ENCODE measurements at places on chromosomes 6 and 20. TPM values are rescaled to one million over a fixed set of nuclear protein-coding genes. Genes with fewer than 3 reads are reported as not detected.

SLC22A7 gene
- not detected for total RNA-seq

SYNDIG1 gene
- 3.2 TPM for total RNA-seq

C20orf202 gene
- total RNA-seq: not detected

TUBB1 gene
- total RNA-seq: not detected

CABLES2 gene
- total RNA-seq: 1.8 TPM

FAM209B gene
- not detected for total RNA-seq

CFAP61 gene
- total RNA-seq: not detected

LY6G6D gene
- total RNA-seq: not detected

PCSK2 gene
- total RNA-seq: not detected

HAO1 gene
- not detected for total RNA-seq

DNA sequence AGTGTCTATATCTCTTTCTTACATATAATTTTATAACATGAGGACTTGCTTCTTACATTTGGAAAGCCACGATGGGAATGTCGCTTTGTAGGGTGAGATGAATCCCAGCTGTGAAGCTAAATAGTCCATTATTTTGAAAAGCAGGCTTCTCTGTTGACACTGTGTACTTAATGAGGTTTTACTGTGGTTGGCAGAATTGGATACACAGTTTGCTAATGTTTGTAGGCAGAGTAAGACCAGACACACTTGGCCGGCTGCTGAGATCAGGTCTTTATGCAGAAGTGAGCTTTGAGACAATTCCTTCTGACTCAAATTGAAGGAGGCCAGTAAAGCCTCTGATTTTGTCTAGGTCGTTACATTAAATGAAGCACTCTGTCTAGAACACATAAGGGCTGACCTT is 93.0 kb downstream of the NDUFAF5 start:
- no peak overlapping the region for H3K27ac ChIP-seq
- no peak overlapping the region for H3K4me3 ChIP-seq
- no peaks in the 10 kb centered on the region for H3K36me3 ChIP-seq
- no peak for DNase-seq
- no peaks in the 10 kb centered on the region for H3K27me3 ChIP-seq

DNA sequence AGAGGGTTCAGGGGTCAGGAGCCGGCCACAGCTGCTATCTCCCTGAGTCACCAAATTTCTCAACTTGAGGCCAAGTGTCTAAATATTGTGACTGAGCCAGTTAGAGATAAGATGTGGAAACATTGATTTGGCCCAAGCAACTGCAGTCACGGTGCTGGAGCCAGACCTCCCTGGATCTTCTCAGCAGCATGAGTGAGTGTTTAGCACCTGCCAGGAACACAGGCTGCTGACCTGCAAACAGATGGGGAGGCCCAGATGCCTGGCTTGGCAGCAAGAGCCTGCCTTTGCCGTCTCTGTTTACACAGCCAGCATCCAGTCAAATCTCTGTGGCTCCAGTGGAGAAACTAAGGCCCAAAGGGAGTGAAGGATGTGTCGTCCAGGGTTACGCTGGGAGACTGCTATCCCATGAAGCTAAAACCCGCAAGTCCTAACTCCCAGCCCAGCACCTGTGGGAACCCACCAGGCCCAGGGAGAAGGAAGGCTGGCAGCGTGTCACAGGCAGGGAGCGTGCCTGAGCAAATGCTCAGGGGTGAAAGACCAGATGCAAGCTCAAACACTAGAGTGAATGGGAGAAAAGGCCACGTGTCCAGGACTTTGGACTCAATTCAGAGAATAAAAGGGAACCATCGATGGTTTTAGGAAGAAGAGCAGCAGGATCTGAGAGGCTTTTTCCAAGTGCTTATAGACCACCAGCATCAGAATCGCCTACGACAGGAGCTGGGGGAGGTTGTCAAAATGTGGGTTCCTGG is 15.9 kb upstream of the PTGIS start:
- no peaks in the 10 kb centered on the region for H3K27me3 ChIP-seq
- no peaks in the 10 kb centered on the region for H3K36me3 ChIP-seq
- peaks cover 67% of the 10 kb centered on the region for H3K4me1 ChIP-seq
- H3K4me3 ChIP-seq: no peak overlapping the region
- peak; percentile 78 for DNase-seq
- peak overlapping the region; percentile 36 for H3K27ac ChIP-seq

- H3K4me3 ChIP-seq: no peak overlapping the region
- no peak for DNase-seq
- H3K4me1 ChIP-seq: no peaks in the 10 kb centered on the region
- peaks cover 10% of the 10 kb centered on the region for H3K27me3 ChIP-seq
- H3K27ac ChIP-seq: no peak overlapping the region
- no peaks in the 10 kb centered on the region for H3K36me3 ChIP-seq
These were observed 15.2 kb downstream of the CDH22 start for GRCh38 chr20:46293084-46293483.

DNA sequence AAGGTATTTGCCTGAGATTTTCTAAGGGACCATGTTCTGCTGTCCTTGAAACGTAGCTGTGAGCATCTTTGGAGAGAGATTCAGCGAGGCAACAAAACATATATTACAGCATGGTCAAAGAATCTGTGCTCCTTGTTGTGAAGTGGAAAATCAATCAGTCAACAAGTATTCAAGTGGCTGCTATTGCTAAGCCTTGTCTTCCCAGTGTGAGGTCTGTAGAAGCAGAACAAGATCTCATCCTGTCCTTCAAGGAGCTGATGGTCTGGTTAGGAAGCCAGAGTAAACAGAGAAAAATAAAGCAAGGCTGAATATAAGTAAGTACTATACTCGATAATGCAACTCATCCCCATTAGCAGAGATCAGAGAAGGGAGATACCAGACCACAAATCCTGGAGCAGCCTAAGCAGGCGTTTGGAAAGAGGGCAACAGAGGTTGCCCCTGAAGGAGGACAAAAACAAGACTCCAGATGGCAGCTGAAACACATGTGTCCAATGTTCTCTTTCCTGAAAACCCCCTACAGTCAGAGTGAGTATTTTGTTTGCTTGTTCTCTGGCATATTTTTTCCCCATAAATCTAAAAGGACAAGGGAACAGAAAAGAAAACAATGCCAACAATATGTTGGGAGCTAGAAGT is 392.0 kb downstream of the SYNE1 start:
- no peaks in the 10 kb centered on the region for H3K27me3 ChIP-seq
- DNase-seq: no peak
- H3K27ac ChIP-seq: no peak overlapping the region
- no peak overlapping the region for H3K4me3 ChIP-seq

DNA sequence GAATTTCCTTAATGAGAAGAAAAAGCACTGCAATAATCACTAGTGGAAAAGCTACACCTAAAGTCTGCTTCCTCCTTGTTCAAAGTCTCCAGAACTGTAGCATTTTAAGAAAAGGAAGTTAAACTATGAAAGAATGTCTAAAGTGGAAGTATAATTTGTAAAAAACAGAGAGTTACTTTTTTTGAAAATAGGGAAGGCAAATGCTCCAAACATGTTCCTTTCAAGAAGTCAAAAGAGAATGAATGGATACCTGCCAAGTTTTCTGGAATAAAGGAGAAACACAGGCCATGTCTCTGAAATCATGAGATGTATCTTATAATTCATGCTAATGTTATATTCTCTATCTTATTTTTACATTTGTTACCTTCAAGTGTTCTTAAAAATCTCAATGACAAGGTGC is 60.7 kb upstream of the ADGRG6 start:
- H3K4me3 ChIP-seq: no peak overlapping the region
- no peak overlapping the region for H3K27ac ChIP-seq
- H3K27me3 ChIP-seq: no peaks in the 10 kb centered on the region
- no peaks in the 10 kb centered on the region for H3K4me1 ChIP-seq

GRCh38 chr20:56328861-56329260 is 29.9 kb upstream of the FAM210B start:
- H3K36me3 ChIP-seq: no peaks in the 10 kb centered on the region
- no peak for DNase-seq
- H3K27ac ChIP-seq: no peak overlapping the region
- no peaks in the 10 kb centered on the region for H3K4me1 ChIP-seq

GRCh38 chr6:8131265-8131897 is 29.0 kb upstream of the EEF1E1 start:
- no peaks in the 10 kb centered on the region for H3K36me3 ChIP-seq
- H3K27ac ChIP-seq: no peak overlapping the region
- peaks cover 2% of the 10 kb centered on the region for H3K27me3 ChIP-seq
- no peak overlapping the region for H3K4me3 ChIP-seq

DNA sequence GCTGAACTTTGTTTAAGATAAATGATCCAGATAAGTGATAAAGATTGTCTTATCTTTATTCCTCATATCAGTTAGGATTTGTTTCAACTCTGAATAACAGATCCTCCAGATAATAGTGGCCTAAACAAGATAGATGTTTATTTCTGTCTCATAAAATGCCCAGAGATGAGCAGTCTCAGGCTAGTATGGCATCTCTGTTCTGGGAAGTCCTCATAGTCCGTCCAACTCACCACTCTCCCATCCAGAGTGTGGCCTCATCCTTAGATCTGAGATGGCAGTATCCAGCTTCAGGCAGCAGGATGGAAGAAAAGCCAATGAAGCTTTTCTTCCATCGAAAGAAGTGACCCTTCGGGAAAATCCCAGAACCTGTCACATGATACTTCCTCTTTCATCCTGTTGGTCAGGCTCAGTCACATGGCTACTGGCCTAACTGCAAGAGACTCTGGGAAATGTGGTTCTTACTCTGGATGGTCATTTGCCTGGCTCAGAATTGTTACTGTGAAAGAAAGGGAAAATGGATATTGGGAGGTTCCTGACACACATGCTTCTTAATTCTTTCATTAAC is 29.4 kb upstream of the TAGAP start:
- no peak overlapping the region for H3K27ac ChIP-seq
- no peak for DNase-seq
- no peaks in the 10 kb centered on the region for H3K36me3 ChIP-seq

- H3K27me3 ChIP-seq: no peaks in the 10 kb centered on the region
- H3K27ac ChIP-seq: no peak overlapping the region
- no peaks in the 10 kb centered on the region for H3K36me3 ChIP-seq
- H3K4me3 ChIP-seq: no peak overlapping the region
- H3K4me1 ChIP-seq: no peaks in the 10 kb centered on the region
- no peak for DNase-seq
These were observed 164.1 kb downstream of the FRK start for GRCh38 chr6:115896538-115897129.

- peaks cover 25% of the 10 kb centered on the region for H3K4me1 ChIP-seq
- H3K36me3 ChIP-seq: no peaks in the 10 kb centered on the region
- H3K27me3 ChIP-seq: no peaks in the 10 kb centered on the region
- H3K27ac ChIP-seq: no peak overlapping the region
- DNase-seq: no peak
These were observed 808.1 kb downstream of the MAFB start for GRCh38 chr20:39880890-39881289.

DNA sequence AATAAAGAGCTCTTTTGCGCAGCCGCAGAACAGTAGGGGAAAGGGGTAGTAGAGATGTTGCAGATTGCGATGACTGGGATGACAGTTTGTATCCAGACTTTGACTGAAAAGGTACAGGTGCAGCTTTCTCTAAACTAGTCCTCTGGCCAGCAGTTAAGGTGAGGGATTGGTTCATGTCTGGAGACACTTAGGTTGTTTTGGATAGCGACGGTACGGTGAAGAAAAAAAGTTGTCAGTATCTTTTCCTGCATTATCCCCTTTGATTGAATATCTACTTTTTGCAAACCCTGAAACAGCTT is 537 bp downstream of the PRR3 start:
- peak overlapping the region; percentile 98 for H3K27ac ChIP-seq
- peaks cover 38% of the 10 kb centered on the region for H3K36me3 ChIP-seq
- peaks cover 18% of the 10 kb centered on the region for H3K4me1 ChIP-seq
- H3K4me3 ChIP-seq: peak overlapping the region; percentile 92
- no peak for DNase-seq

DNA sequence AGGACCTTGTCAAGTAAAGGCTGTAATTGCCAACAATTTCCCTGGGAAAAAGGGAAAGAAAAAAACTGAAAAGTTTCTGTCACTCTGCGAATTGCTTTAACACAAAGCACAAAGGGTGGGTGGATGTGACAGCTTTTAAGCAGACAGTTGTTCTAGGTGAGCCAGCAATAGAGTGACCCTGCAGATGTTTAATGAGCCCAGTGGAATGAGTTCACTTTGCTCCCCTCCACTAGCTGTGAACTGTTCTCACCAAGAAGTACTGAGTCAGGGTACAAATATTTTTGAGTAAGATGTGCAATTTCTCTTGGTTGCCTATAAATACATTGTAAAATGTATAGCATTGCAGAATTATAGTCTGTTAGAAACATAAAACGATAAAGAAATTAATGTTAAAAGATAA is 26.2 kb upstream of the LRRC1 start:
- H3K4me3 ChIP-seq: no peak overlapping the region
- H3K27ac ChIP-seq: no peak overlapping the region
- no peaks in the 10 kb centered on the region for H3K4me1 ChIP-seq
- peak; percentile 57 for DNase-seq
- H3K27me3 ChIP-seq: peaks cover 5% of the 10 kb centered on the region

DNA sequence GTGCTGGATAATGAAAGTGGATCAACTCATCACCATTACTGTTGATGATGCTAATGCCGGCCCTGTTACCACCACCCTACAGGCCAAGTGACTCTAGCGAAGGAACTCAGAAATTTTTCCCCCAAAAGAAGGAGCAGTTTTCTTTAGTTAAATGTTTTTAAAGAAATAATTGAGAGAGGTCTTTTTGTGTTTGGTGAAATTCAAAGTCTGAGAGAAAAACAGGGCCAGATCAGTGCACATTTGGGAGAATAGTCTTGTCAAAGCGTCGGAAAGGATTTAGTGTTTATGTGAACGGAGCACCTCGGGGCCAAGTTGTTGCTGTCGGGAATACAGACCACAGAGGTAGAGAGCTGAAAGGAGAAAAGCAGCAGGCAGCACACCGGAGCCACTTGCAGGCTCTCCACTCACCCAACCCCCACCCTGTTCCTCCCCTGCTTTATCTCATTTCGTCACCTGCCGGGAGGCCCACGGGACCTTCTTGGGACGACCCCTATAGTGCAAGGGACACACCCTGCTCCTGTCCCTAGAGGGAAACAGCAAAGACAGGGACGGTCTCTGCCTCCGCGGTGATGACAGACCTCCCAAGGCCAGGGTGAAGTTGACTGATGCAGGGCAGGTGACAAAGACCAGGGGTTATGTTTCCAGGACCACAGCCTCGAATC is 6.8 kb downstream of the TFAP2B start:
- H3K27me3 ChIP-seq: peaks cover 53% of the 10 kb centered on the region
- H3K4me3 ChIP-seq: no peak overlapping the region
- H3K4me1 ChIP-seq: no peaks in the 10 kb centered on the region
- no peak overlapping the region for H3K27ac ChIP-seq
- H3K36me3 ChIP-seq: no peaks in the 10 kb centered on the region

GRCh38 chr6:41967312-41968287 is 26.0 kb upstream of the CCND3 start:
- no peaks in the 10 kb centered on the region for H3K36me3 ChIP-seq
- H3K4me3 ChIP-seq: no peak overlapping the region
- peaks cover 23% of the 10 kb centered on the region for H3K4me1 ChIP-seq
- no peaks in the 10 kb centered on the region for H3K27me3 ChIP-seq

- peaks cover 45% of the 10 kb centered on the region for H3K4me1 ChIP-seq
- no peaks in the 10 kb centered on the region for H3K36me3 ChIP-seq
- peak overlapping the region; percentile 73 for H3K27ac ChIP-seq
- DNase-seq: peak; percentile 96
These were observed 111.4 kb upstream of the ARMC2 start for GRCh38 chr6:108736832-108737231.

GRCh38 chr6:29112135-29112534 is 4.3 kb downstream of the OR2J3 start:
- H3K27me3 ChIP-seq: no peaks in the 10 kb centered on the region
- no peaks in the 10 kb centered on the region for H3K36me3 ChIP-seq
- no peak overlapping the region for H3K27ac ChIP-seq
- H3K4me1 ChIP-seq: no peaks in the 10 kb centered on the region
- no peak overlapping the region for H3K4me3 ChIP-seq

Data from osteoblast (primary cell).